Activated T-helper 17 cell treated with anti-CD3 and anti-CD28 coated beads, Interleukin-2, amount 50 U/mL, for 72 hours (primary cell): ENCODE measurements at places on chromosomes 6 and 20.

DNA sequence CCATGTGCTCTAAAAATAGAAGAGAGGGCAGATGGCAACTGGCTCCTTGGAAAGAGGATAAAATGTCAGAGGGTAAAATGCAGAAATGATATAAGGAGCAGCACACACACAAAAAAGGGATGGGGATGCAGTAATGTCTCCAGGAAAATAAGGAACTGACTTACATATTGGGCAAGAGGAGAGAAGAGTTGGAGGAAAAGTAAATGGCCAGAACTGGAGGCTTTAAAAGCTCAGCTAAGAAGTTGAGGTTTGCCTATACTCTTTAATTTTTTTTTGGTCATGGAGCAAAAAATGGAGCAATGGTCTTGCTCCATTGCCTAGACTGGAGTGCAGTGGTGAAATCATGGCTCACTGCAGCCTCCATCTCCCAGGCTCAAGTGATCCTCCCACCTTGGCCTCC, 93.7 kb downstream of the SULF2 start:
- no peak for ATAC-seq

DNA sequence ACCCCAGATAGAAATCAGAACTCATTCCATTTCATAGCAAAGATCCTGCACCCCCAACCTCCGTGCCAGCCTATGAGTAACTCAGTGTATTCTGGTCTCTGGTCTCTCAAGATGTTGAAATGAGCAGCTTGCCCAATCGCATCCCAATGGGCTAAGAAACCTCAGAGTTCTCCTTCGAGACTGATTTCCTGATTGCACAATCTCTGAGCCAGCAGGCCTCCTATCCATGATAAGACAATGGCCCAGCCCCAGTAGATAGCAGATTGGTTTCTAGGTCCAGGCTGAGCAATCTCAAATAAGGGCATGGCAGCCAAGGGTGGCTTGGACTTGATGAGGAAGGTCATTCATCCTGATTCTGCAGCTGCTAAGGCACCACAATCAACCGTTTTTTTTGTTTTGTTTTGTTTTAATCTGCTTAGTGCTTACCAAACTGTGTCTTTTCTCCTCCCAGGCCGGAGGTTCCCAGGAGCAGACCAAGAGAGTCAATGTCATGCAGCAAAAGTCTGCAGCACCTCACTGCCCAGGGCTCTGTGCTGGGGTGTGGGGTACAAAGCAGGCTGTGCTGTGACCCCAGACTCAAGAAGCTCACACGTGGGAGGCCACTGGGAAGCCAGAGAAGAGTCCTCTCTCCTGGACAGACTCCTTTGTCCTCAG, 125.1 kb upstream of the NXT1 start:
- ATAC-seq: no peak

GRCh38 chr6:148518511-148519156, 176.0 kb downstream of the SASH1 start:
- no peak for ATAC-seq

GRCh38 chr20:52893498-52893897, 78.7 kb upstream of the TSHZ2 start:
- ATAC-seq: no peak

GRCh38 chr6:139981066-139981624, 606.7 kb upstream of the CITED2 start:
- ATAC-seq: no peak

DNA sequence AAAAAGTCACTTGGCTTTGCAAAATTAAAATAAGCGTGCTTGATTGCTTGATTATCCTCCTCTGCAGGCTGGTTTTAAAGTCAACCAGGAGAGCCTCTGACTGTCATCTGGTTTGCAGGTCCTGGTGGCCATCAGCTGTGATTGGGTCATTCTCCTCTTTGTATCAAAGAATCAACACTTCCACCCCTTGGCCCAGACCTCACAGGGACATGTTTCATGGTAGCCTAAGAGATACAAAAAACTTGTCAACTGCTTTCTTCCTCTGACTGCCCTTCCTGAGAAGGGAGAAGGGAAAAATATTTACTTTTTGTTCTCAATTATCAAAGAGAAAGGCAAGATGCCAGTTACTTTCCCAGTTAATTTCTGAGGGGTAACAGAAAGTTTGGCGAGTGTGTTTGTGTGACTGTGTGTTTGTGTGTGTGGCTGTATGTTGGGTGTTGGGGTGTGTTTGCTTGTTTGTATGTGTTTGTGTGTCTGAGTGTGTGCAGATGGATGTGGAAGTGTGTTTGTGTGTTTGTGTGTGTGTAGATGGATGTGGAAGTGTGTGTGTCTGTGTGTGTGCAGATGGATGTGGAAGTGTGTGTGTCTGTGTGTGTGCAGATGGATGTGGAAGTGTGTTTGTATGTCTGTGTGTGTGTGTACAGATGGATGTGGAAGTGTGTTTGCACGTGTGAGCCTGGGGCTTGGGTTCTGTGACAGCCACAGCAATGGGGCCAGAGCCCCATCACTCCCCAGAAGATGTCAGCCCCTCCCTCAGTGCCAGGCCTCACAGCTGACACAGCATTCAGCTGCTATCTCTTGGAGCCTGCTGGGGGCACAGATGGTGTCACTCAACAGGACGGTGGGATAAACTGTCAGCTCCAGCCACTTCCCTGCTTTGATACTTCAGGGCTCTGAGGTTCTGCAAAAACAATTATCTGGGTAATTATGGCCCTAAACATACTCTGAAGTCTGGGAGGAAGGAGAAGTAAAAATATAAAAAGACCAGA, 98.6 kb upstream of the RNF24 start:
- ATAC-seq: no peak

DNA sequence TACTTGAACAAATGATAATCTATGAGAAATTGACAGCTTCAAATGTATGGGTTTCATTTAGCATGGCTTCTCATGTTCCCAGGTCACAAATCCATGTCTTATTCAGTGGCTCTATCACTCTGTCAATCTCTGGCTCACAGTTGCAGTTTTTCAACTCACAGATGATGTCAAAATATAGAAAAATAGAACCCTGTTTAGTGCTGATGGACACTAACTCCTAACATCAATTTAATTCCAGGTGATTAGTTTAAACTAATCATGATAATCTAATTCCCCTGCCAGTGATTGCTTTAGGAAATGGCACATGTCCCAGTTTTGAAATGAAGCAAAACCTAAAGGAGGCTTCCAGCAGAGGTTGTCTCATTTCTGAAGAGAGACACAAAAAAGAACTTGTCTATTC, 13.0 kb downstream of the KHDC1 start:
- no peak for ATAC-seq

- no peak for ATAC-seq
Observed at GRCh38 chr20:39268491-39268951, 306.4 kb downstream of the DHX35 start.
